HS-27A (cell line): ENCODE measurements at places on chromosomes 3 and 15.

GRCh38 chr3:154430014-154430413, at the start of gene GPR149:
Gene GPR149 (minus strand): TSS chr3:154430190. CDS start chr3:154429615, 575 bp downstream.
- no peak for DNase-seq

DNA sequence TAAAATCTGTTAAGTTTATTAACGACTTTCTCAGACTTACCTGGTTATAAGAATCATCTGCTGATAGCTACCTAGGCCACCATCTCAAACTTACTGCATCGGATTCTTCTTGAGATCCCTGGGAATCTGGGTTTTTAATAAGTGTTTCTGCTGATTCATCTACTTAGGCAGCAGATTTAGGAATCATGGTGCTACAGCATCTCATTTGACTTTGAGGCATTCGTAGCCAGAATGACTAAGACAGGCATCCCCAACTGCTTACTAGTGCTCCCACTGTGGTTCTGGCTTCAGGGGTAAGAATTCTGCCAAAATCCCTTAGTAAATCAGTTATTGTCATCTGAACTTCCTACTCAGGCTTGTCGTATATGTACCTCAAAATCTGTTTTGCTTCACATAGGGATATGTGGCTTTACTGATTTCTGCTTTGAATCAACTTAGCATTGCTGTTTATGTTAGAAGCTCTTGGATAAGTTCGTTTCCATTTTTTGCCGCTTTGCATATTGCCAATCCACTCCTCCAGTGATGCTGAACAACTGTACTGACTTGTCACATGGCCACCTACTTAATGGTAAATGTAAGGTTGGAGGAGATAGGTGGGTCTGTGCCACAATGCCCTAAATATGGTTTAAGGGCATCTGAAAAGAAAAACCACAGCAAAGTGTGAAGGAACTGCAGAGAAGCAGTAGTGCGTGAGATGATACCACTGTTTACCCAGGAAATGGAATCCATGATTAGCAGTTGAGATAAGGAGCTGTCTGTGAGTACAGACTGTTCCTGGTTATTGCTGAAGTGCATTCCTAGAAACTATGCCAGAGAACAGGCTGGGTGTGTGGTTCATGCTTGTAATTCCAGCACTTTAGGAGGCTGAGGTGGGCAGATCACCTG, 60.3 kb downstream of the MAP6D1 start:
- no peak for DNase-seq

GRCh38 chr3:177792311-177793030, 595.2 kb upstream of the TBL1XR1 start:
- DNase-seq: no peak

DNA sequence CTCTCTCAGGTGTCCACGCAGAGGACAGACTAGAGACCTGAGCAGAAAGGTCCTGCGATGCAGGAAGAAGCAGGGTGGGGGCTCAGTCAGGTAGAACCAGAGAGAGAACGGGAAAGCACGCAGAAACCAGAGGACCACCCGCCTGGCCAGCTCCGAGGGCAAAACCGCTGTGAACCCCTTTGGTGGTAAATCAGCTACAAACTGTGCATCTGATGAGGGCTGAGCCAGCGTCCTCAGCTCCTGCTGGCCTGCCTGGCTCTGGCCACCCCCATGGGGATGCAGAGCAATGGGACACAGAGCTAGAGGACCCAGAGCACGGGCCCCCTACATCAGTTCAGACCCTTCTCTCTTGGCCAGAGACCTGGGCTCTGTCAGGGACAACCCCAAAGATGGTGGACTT, 44.6 kb downstream of the WNT7A start:
- DNase-seq: no peak

GRCh38 chr15:68106656-68107055, 52.5 kb downstream of the PIAS1 start:
- DNase-seq: peak; percentile 47

- peak; percentile 75 for DNase-seq
Observed at GRCh38 chr3:10977892-10978510, 14.5 kb upstream of the SLC6A1 start.

GRCh38 chr3:82088749-82089148, 327.3 kb upstream of the GBE1 start:
- no peak for DNase-seq
